ENCODE measurements at places on chromosomes 4 and X.
A peak's percentile ranks its signal among the peaks of the same experiment; 100 is the strongest.

DNA sequence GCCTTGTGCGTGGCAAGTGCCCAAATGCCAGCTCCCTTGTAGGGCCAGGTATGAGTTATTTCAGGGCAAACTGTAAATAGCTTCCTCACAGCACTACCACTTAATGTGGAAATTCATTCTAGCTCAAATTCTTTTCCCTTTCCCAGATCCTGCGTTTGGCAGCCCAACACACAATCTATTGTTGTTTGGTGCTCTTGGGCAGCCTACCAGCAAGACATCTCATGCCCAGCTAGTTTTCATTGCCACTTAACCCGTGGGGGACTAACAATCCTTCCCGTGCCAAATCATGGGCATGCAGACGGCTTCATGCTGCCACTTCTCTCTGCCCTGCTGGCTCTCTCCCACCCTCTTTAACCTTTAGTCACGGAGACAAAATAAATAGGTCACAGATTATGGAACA, 454.2 kb downstream of the GRIA2 start:
- peak; percentile 41 for DNase-seq

- DNase-seq: no peak
These were observed 53.1 kb downstream of the RAB28 start for GRCh38 chr4:13430834-13431568.

DNA sequence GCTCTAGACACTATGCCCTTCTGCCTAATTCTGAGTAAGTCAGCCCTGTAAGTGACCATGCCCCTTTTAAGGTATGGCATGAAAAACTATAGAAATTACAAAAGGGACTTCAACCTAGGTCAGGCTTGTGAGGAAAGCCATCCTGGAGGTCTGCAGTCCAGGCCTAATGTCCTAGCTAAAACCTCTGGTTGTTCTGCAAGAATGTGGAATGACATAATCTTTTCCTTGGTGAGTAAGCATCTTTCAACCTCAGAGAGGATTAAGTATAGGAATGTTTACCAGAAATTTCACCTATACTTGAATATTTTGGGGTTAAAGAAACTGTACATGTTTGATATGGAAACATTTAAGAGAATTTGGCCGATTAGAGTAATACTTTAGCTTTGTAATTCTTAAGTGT, 23.8 kb upstream of the HPSE start:
- no peak for DNase-seq

GRCh38 chr4:151250706-151251105, 26.3 kb upstream of the PRSS48 start:
- no peak for DNase-seq

GRCh38 chr4:144872508-144873225, 225.3 kb downstream of the ANAPC10 start:
- DNase-seq: no peak
